ENCODE measurements at places on chromosomes 5 and 9.

GRCh38 chr5:81755320-81755719 is 4.4 kb upstream of the SSBP2 start:
- DNase-seq = no peak

DNA sequence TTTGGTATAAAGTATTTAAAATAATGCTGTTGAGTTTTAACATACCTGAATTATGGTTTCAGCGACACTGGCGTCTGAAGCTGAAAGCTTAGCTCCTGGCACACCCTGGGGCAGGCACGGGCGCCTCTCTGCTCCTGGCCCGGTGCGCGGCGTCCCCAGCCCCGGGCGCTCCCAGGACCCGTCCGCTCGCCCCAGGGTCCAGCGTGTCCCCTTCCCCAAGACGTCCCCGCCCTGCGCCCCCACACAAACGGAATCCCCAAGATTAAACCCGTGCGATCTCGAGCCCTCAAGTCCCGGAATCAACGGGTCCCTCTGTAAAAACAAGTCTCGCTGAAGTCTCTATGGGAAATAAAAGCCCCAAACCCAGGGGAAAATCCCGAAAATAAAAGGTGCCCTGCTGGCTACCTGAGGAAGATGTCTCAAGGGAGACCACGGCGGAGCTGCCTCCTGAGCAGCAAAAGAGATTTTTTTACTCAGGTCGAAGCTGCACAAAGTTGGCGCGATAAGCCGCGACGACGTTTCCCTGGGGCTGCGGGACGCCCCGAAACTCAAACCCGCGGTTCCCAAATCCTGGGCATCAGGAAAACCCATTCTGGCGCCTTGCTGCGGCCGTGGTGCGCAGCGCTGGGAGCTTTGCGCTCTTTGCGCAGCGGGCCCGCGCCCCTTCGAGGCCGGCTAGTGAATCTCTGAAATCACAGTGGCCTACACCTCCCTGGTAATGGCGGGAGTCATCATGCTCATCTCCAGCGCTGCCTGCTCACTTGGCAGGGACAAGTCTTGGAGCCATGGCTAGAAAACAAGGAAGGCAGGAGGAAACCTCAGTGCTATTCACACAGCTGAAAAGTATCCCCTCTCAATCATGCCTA is 6.3 kb upstream of the IFNA8 start:
- DNase-seq = no peak

DNA sequence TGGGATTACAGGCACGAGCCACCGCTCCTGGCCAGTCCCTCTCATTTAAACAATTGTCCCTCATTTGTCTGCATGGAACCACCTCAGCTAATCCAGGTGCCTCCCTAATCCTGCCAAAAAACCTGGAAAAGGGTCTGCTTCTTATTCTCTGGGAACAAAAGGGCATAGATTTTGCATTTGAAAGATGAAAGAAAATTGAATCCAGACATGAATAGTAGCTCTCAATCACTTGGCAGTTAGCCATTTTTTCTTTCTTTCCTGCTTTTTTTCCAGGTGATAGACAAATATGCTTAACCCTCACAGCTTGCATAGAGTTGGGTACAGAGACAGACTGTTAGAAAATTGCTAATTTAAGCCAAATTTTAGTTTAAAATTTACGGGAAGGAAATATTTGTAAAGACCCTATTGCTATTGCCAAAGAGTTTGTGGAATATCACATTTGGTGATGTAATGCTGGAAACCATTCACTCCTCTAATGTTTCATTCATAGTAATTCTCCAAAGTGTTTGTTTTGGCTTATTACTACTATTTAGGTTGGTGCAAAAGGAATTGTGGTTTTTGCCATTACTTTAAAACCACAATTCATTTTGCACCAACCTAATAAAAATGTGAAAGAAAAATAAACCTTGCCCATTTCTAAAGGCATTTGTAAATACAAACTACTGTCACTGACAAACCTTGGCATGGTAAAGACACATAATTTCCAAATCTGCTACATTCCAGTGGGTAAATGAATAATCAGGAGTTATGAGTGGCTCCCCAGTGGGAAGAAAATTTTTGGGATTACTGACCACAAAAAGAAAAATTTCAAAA is 80.5 kb upstream of the JAK2 start:
- no peak for DNase-seq

- DNase-seq = no peak
These were observed 7.6 kb downstream of the BASP1 start for GRCh38 chr5:17224858-17225511.

GRCh38 chr9:113511047-113511521 is 47.6 kb downstream of the RGS3 start:
- no peak for DNase-seq

DNA sequence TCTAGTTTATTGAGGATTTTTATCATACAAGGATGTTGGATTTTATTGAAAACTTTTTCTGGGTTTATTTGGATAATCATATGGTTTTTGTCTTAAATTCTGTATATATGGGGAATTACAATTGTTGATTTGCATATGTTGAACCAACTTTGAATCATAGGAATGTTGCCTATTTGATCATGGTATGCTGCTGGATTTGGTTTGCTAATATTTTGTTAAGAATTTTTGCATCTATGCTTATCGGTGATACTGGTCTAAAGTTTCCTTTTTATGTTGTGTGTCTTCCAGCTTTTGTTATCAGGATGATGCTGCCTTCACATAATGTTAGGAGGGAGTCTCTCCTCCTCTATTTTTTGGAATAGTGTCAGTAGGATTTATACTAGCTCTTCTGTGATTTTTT is 745.0 kb downstream of the PRELID2 start:
- no peak for DNase-seq

DNA sequence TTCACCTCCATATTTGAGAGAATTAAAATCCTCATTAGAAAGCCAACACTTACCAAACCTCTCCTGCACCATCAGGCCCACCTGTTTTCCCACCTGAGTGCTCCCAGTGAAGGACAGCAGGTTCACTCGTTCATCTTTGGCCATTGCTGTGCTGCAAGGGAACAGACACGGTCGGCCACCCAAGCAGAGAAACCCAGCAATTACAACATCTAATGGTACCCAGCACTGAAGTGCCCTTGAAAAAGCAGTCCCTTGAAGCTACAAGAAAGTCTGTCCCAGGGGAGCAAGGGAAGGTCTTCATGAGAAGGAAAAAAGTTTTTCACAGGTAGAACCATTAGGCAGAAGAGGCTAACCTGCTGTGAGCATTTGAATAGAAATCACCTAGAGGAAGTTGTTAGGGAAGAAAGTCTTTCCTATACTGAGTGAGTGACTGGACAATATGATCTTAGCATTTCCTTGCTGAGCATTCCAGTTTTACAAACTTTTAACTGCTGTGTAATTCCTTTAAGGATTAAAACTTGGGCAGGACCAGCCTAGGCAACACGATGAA is 26.7 kb downstream of the ALDH7A1 start:
- no peak for DNase-seq

DNA sequence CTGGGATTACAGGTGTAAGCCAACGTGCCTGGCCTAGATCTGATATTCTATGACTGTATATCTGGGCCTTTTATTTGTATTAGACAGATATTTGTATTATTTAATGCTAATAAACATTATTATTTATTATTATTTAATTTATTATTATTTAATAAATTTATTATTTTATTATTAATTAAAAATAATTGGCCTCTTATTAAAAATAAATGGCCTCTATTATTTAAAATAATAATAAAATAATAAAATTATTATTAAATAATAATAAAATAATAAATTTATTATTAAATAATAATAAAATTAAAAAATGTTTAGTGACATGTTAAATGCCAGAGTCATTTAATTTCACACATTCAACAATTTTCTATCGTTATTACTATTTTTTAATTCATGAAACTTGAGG is 9.8 kb upstream of the COL15A1 start:
- no peak for DNase-seq

DNA sequence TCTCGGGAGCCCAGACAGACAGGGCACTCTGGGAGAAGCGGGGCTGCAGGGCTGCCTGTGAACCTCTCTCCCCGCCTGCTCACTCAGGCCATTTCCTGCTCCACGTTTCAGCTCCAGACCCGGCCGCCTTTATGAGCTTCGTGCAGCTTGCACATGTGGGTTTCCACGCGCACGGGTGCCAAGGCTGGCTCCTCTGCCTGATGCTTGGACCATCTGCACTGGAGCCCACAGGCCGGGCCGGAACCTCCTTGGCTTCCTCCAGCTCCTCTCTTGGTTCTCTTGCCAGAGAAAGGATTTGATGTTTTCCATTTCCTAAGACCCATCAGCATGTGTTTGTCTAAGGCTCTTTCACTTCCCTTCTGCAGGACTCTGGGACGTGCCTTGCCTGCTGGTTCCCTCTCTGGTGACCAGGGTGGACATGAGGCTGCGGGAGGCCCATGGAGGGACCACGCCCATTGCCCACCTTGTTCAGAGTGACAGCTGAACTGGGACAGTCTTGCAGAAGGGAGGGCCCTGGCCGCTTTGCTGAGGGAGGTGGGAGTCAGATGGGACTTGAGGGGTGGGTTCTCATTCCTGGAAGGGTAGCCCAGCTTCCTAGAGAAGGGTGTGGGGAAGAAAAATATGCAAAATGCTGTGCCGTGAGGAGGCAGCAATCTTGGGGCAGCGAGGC is 23.3 kb upstream of the COL5A1 start:
- DNase-seq = no peak

- no peak for DNase-seq
These were observed 160.1 kb upstream of the CDKN2B start for GRCh38 chr9:22169243-22169642.
